ENCODE measurements at places on chromosomes 12 and 14. TPM values are rescaled to one million over a fixed set of nuclear protein-coding genes. Genes with fewer than 3 reads are reported as not detected.
A peak's percentile ranks its signal among the peaks of the same experiment; 100 is the strongest.

DNA sequence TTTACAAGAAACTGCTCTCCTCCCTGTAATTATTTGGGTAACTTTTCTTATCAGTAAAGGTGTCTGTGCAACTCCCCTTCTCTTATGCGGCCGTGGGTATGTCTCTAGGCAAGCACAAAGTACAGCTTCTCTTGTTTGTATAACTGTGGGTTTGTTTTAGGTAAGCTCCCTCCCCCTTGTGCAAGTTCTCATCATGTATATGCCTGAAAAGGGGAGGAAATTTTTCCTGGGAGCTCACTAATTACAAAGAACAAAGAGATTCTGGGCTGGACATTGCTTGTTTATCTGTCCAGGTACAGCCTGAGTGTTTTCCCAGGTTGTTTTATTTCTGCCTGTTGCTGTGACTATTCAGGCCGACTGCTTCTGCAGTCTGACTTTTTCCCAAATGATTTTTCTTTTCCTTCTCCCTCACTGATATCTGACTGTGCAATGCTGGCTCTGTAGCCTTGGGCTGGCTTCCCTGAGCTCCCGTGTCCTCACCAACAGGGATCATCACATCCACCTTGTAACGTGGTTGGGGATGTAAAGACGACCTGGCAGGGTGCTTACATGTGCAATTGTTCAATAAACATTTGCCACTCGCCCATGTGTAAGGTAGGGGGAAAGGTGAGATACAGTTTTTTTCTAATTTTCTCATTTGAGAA lies 916.5 kb downstream of the AACS start:
- H3K36me3 ChIP-seq = no peaks in the 10 kb centered on the region
- DNase-seq = no peak
- H3K4me3 ChIP-seq = no peak overlapping the region
- H3K27me3 ChIP-seq = peaks cover 5% of the 10 kb centered on the region
- H3K27ac ChIP-seq = no peak overlapping the region

- H3K4me3 ChIP-seq = no peak overlapping the region
- no peaks in the 10 kb centered on the region for H3K27me3 ChIP-seq
- no peaks in the 10 kb centered on the region for H3K4me1 ChIP-seq
- no peak for DNase-seq
Observed at GRCh38 chr14:44804391-44804790, 157.4 kb downstream of the KLHL28 start.

DNA sequence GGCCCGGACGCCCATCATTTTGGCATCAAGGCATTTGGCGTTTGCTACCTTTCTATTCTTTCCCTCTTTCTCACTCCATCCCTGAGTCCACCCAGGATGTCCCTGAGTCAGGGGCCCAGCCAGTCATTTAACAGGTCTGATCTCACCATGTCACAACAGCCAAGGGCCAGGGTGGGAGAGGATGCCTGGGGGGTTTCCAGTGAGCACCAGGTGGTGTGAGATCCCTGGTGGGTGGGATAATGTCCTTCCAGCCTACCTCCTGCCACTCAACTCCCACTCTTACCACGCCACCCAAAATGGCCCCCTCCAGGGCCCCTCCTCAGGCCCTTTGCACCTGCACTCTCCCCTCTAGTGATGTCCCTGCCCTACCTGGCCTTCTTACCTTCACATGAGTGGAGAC lies 310.8 kb downstream of the BCL11B start:
- H3K4me1 ChIP-seq = no peaks in the 10 kb centered on the region
- H3K27ac ChIP-seq = no peak overlapping the region
- no peaks in the 10 kb centered on the region for H3K27me3 ChIP-seq
- no peak overlapping the region for H3K4me3 ChIP-seq
- DNase-seq = no peak
- H3K36me3 ChIP-seq = no peaks in the 10 kb centered on the region

DNA sequence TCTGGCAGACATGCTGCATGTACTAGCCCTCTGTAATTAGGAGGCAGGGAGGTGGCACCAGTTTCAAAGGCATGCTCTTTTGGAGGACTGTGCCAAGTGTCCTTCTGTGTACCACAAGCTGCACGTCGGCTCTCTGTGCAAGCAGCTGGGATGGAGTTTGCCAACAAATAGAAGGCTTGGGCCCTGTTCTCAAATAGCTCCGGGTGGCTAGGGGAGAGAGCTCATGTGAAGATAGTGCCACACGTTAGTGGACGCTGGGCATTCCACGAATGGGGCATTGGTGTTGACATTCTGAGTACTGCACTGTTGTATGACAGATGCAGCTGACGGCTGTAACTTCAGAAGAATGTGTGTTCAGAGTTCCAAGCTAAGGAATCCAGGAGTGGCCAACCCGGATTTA lies 4.4 kb downstream of the AACS start:
- H3K4me1 ChIP-seq = peaks cover 13% of the 10 kb centered on the region
- H3K27ac ChIP-seq = no peak overlapping the region
- H3K27me3 ChIP-seq = no peaks in the 10 kb centered on the region
- no peaks in the 10 kb centered on the region for H3K36me3 ChIP-seq

BCAT1 gene
- 0.80 TPM for total RNA-seq

GRCh38 chr14:83470466-83470865 lies 1936.8 kb upstream of the SEL1L start:
- H3K36me3 ChIP-seq = no peaks in the 10 kb centered on the region
- H3K27me3 ChIP-seq = no peaks in the 10 kb centered on the region
- no peak for DNase-seq
- H3K4me3 ChIP-seq = no peak overlapping the region

KCTD10 gene
- 67.2 TPM for total RNA-seq

- H3K4me3 ChIP-seq = no peak overlapping the region
- DNase-seq = no peak
- no peaks in the 10 kb centered on the region for H3K36me3 ChIP-seq
- no peaks in the 10 kb centered on the region for H3K4me1 ChIP-seq
- H3K27me3 ChIP-seq = no peaks in the 10 kb centered on the region
Observed at GRCh38 chr12:33589576-33590114, 150.0 kb upstream of the SYT10 start.

- no peaks in the 10 kb centered on the region for H3K27me3 ChIP-seq
- peaks cover 2% of the 10 kb centered on the region for H3K36me3 ChIP-seq
- no peaks in the 10 kb centered on the region for H3K4me1 ChIP-seq
- DNase-seq = no peak
- H3K4me3 ChIP-seq = no peak overlapping the region
Observed at GRCh38 chr14:64186231-64187129, 107.7 kb downstream of the ESR2 start.

DEGS2 gene
- 15.1 TPM for total RNA-seq

- no peaks in the 10 kb centered on the region for H3K36me3 ChIP-seq
- H3K4me3 ChIP-seq = no peak overlapping the region
- H3K4me1 ChIP-seq = no peaks in the 10 kb centered on the region
- no peak for DNase-seq
- H3K27ac ChIP-seq = no peak overlapping the region
Observed at GRCh38 chr14:58414845-58415244, 12.5 kb downstream of the TIMM9 start.

DNA sequence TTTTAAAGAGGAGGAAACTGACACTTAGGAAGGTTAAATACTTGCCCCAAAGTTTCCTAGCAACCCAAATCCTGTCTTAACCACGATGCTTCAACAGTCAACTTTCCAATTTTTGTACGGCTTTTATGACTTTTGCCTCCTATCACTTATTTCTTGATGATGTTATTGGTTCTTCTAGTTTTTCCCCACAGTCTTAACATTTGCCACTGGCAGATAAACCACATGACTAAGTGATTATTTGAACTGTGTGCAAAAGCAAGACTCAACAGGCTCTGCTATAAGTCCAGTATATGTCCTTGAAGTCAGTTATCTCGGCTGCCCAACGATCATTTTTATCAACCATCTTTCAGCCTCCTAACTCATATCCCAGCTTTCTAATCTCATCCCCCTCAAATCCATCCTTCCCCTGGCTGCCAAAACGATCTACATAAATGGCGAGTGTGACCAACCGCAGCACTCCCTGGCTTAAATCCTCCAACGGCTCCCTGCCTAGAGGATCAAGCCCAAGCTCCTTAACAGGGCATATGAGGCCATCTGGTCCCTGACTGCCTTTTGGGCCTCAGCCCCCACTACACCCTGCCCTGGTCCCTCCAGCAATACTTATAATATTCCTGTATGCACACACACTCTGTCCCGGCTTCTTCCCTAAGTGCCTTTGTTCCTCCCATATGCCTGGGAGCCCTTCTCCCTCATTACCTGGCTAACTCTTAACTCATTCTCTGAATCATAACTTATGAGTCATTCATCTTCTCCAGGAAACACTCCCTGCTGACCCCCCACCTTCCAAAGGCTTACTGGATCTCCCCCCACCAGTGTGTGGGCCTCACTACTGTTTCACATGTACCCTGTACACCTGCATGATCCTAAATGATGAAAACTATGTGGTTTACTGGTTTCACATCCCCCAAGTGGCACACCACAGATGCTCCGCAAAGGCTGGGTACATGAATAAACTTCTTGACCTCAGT lies 8.8 kb downstream of the VPS37B start:
- H3K4me1 ChIP-seq = peaks cover 80% of the 10 kb centered on the region
- H3K4me3 ChIP-seq = no peak overlapping the region
- H3K36me3 ChIP-seq = no peaks in the 10 kb centered on the region
- no peaks in the 10 kb centered on the region for H3K27me3 ChIP-seq
- peak overlapping the region; percentile 97 for H3K27ac ChIP-seq

GRCh38 chr12:122082621-122083356 lies 4.2 kb downstream of the MLXIP start:
- peak overlapping the region; percentile 90 for H3K27ac ChIP-seq
- no peaks in the 10 kb centered on the region for H3K36me3 ChIP-seq
- DNase-seq = no peak
- peaks cover 77% of the 10 kb centered on the region for H3K4me1 ChIP-seq
- no peaks in the 10 kb centered on the region for H3K27me3 ChIP-seq

CHGA gene
- total RNA-seq = 38.1 TPM

- H3K36me3 ChIP-seq = no peaks in the 10 kb centered on the region
- no peaks in the 10 kb centered on the region for H3K27me3 ChIP-seq
- no peak overlapping the region for H3K4me3 ChIP-seq
- H3K4me1 ChIP-seq = peaks cover 59% of the 10 kb centered on the region
- no peak for DNase-seq
Observed at GRCh38 chr14:23612354-23612732, 23.8 kb upstream of the DHRS2 start.

GRCh38 chr12:67442347-67442841 lies 173.2 kb downstream of the CAND1 start:
- H3K27ac ChIP-seq = peak overlapping the region; percentile 3
- H3K4me3 ChIP-seq = peak overlapping the region; percentile 11
- DNase-seq = peak; percentile 37

- no peak overlapping the region for H3K4me3 ChIP-seq
- H3K27me3 ChIP-seq = no peaks in the 10 kb centered on the region
- H3K36me3 ChIP-seq = no peaks in the 10 kb centered on the region
- H3K27ac ChIP-seq = no peak overlapping the region
- no peaks in the 10 kb centered on the region for H3K4me1 ChIP-seq
Observed at GRCh38 chr12:55320201-55320600, 6.1 kb downstream of the OR6C1 start.

VRTN gene
- not detected for total RNA-seq

DNA sequence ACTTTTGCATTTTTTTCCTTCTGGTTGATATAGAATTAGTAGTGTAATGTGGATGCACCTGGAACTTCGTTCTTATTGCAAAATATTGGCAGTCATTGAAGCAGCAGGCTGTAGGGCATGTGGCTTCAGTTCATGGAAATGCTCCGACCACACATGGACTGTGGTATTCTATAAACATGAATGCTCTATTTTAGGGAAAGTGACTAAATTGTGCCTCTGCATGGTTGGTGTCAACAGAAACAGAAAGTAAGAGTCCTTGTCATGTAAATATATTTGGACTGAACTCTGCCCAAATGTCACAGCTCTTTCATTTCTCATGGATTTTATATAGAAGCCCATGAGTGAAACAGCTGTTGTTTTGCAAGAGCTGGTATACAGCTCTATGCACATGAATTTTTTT lies 917.0 kb downstream of the LRFN5 start:
- no peaks in the 10 kb centered on the region for H3K27me3 ChIP-seq
- no peaks in the 10 kb centered on the region for H3K4me1 ChIP-seq
- no peak overlapping the region for H3K4me3 ChIP-seq
- no peaks in the 10 kb centered on the region for H3K36me3 ChIP-seq
- DNase-seq = no peak

- no peak for DNase-seq
- no peaks in the 10 kb centered on the region for H3K27me3 ChIP-seq
- H3K4me1 ChIP-seq = peaks cover 7% of the 10 kb centered on the region
- H3K36me3 ChIP-seq = no peaks in the 10 kb centered on the region
- H3K27ac ChIP-seq = no peak overlapping the region
Observed at GRCh38 chr12:21648378-21648777, 9.3 kb downstream of the LDHB start.

DNA sequence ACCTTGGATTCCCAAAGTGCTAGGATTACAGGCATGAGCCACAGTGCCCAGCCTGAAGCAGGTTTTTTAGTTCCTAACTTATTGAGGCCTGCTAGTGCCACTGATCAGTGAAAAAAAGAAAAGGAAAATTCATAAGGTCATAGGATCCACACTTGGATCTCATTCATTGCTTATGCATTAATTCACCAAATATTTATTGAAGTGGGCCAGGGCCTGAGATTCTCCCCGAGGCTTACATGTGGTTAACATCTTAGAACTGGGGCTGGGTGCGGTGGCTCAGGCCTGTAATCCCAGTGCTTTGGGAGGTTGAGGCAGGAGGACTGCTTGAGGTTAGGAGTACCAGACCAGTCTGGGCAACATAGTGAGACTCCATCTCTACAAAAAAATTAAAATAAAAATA lies 29.5 kb upstream of the MAP1LC3B2 start:
- no peak overlapping the region for H3K4me3 ChIP-seq
- H3K4me1 ChIP-seq = peaks cover 48% of the 10 kb centered on the region
- peak overlapping the region; percentile 45 for H3K27ac ChIP-seq
- no peaks in the 10 kb centered on the region for H3K27me3 ChIP-seq

DNA sequence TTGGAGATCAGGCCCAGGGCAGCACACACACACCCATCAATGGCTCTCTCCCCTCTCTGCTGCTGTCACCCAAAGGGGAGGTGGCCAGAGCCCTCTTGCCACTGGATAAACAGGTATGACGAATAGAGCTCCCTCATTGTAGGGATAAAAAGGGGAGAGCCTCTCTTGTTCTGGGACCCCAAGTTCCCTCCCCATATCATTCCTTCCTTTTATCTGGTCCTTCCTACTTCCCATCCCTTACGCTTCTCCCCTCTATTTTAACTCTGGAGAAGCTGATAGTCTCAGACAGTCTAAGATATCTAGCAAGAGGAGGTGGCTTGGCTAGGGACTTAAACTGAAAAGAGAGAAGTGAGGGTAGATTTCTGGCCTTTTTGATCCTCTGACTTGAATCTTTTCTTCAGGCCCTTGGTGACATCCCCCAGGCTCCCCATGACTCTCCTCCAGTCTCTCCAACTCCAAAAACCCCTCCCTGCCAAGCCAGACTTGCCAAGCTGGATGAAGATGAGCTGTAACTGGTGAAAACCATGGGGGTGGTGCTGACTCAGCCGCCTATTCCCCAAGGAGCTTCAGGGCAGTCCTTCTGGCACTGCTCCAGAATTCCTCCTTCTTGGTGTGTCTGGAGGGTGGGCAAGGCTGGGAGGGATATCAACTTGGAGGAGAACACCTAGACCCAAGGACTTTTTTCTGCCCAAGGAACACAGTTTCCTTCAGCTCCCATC lies 5.3 kb downstream of the ARHGEF25 start:
- no peak for DNase-seq
- H3K27me3 ChIP-seq = peaks cover 83% of the 10 kb centered on the region
- no peak overlapping the region for H3K27ac ChIP-seq
- H3K4me1 ChIP-seq = peaks cover 36% of the 10 kb centered on the region

- no peak for DNase-seq
- peaks cover 4% of the 10 kb centered on the region for H3K4me1 ChIP-seq
- no peaks in the 10 kb centered on the region for H3K36me3 ChIP-seq
- H3K27ac ChIP-seq = peak overlapping the region; percentile 91
Observed at GRCh38 chr12:102061096-102061559, 663 bp downstream of the WASHC3 start.

RDH12 gene
- 0.27 TPM for total RNA-seq

SYNJ2BP gene
- total RNA-seq = 26.9 TPM
